CD14-positive monocyte (primary cell): ENCODE measurements at places on chromosomes 11 and 22.
A peak's percentile ranks its signal among the peaks of the same experiment; 100 is the strongest.

GRCh38 chr11:76604626-76605241 is 65.8 kb downstream of the LRRC32 start:
- no peak for DNase-seq

- no peak for DNase-seq
Measured at GRCh38 chr11:95498722-95499425, 267.9 kb upstream of the SESN3 start.

DNA sequence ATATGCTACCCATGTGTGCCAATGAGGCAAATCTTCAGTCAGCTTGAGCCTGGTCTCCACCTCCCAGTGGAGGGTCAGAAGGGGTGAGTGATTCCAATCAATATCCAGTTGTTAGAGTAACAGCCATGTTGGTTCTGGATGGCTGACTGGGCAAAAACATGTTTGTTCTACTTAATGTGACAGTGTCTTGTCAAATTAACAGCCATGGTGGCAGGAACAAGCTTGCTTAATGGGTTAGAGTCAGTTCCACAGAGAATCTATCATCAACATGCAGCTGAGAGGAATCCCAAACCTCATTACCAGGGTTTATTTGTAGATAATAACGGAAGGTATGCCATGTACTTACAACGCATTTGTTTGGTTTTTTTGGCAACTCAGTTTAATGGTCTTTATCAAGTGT is 133.2 kb downstream of the SLC17A6 start:
- DNase-seq: no peak

GRCh38 chr11:67278939-67279588 is 10.0 kb upstream of the ANKRD13D start:
- DNase-seq: no peak

DNA sequence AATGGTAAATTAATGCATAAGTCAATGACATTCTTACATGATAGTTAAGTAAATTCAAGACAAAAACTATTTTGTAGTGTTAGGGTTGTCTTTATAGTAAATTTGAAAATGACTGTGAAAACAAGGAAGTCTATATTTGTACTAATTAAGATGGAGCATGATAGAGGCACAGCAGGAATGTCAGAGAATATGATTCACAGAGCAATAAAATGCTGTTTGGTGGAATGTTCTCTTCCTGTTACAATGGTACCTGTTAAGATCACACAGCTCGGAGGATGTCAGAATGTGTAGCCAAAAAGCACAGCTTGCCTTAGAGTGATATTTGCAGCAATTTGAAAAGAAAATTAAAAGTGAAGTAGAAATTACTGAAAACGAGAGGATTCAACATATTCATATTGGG is 2339.7 kb upstream of the RAG2 start:
- DNase-seq: no peak

DNA sequence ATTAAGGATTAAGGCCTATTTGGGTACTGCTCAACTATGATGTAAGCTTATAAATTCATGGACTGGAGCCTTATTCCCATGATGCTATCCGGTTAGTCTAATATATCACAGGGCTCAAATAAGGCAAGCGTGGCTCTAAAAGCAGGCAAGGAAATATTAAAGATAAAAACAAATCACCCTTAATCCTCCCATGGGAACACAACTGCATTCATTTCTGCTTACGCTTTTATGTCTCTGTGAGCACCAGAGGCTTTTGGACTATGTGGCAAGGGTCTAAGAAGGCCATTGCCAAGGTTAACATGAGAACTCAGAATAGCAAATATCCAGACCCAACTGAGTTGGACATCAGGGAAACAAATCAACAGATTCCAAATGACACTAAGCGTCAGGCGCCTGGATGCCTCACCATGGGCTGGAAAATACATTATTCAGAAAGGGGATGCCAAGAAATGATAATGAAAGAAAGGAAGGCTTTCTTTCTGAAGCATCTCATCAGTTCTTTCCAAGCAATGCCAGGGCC is 138.1 kb downstream of the SLC1A2 start:
- DNase-seq: no peak

GRCh38 chr11:118997627-118998387 is at the start of gene CENATAC:
Gene CENATAC (plus strand): TSS chr11:118998138. CDS start chr11:118998198, 60 bp downstream.
- DNase-seq: peak; percentile 91

GRCh38 chr22:44730022-44730393 is 22.4 kb upstream of the ARHGAP8 start:
- DNase-seq: no peak

- DNase-seq: no peak
Measured at GRCh38 chr22:17575151-17575550, 11.9 kb downstream of the SLC25A18 start.

GRCh38 chr22:28594797-28595462 is 84.7 kb downstream of the TTC28 start:
- peak; percentile 26 for DNase-seq

GRCh38 chr22:39832627-39833074 is 60.9 kb downstream of the ENTHD1 start:
- no peak for DNase-seq

DNA sequence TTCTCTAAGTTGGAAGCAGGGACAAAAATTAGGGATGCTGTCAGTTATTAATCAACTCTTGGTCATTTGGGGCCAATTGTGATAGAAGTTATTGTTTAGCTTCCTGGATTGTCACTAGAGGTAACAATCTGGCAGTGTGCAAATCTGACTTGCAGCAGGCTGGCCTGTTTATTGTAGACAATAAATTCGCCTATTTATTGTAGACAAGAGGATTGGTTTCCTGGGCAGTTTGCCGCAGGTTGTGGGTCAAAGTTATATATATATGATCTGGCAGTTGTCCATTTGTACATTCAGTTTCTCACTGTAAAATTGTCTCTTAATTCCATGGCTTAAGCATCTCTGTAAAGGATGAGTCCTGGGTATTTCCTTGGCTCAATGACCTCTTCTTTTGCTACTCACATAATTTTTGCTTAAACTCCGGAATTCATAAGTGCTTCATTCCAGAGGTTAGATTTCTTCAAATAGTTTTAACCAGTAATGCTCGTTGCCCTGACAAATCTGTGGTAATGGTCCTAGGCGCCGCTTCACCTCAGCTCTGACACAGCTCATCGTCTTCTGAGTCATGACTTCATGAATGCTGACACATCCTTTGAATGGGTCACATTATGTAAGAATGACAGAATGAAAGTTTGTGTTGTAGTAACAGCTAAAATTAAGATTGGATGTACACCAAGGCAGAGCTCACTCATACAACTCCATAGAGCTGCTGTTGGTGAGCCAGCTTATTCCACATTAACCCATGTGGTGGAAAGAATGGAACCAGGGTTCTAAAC is 7.8 kb upstream of the MMP3 start:
- no peak for DNase-seq

DNA sequence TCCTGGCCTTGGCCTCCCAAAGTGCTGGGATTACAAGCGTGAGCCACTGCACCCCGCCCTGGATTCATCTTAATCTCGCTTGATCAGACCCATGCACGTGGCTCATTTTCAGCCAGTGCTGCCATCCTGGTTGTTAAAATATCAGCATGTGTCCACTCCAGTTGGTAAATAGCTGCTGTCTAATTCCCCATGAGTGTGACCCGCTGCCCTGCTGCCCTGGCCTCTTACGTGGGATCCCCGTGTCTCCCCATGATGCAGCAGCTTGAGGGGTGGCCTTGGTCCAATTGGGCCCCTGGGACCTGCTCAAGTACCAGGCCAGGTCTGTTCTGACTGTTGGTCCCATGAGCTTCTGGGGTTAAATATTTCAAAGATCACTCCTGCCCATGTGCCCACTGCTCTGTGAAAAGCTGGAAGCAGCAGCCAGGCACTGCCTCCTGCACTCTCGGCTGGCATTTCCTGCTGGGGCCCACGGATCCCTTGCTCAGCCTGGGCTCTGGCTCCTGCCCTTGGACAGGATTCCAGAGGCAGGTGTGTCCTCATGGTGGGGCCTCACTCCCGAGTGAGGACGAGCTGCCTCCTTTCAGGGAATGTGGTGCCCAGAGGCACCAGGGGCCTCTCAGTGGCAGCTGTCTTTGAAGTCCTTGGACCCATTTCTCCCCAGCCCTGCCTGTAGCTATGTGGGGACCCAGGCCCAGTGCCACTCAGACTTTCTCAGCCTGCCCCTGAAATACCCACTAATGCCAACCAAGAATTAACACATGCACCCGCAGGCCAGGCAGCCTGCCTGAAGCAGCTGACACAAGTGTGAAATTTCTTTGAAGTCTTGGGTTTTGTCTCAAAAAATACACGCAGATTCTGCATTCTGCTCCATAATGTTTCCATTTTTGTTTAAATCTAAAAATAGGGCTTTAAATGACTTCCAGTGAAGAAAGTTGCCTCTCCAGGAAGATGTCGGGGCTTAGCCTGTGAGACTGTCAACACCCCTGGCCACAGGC is 38.1 kb upstream of the PRDM11 start:
- no peak for DNase-seq

DNA sequence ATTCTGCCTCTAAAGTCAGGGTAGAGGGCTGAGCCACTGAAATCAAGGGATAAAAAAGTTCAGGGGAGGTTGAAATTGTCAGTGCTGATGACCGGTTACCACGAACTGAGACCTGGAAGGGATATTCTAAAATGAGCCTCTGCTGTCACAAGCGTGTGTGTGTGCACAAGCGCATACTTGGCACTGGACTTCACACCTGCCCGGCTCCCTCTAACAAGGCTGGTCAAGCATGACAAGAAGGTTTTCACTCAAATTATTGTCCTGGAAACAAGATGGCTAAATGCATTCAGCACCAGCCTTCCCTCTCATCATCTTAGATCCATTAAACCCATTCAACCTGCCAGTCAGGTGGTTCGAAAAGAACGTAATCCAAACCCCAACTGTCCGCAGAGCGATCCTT is 54.8 kb upstream of the CECR2 start:
- no peak for DNase-seq

DNA sequence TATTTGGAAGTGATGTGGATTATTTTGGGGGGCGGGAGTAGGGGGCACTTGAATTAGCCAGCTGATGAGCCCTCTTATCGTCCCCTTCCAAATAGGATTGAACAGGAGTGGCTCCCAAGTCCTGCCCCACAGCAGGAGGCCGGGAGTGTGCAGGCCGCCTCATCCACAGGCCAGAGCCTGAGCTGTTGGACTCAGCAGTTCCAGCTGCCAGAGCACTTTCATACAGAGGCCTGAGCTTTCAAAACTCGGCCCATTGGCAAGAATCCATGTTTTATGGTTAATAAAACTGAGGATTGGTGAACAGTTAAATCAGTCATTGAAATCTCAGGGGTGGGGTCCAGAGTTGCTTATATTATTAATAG is 9.6 kb downstream of the FAM118A start:
- DNase-seq: no peak

- no peak for DNase-seq
Measured at GRCh38 chr11:41522391-41522790, 62.9 kb upstream of the LRRC4C start.

DNA sequence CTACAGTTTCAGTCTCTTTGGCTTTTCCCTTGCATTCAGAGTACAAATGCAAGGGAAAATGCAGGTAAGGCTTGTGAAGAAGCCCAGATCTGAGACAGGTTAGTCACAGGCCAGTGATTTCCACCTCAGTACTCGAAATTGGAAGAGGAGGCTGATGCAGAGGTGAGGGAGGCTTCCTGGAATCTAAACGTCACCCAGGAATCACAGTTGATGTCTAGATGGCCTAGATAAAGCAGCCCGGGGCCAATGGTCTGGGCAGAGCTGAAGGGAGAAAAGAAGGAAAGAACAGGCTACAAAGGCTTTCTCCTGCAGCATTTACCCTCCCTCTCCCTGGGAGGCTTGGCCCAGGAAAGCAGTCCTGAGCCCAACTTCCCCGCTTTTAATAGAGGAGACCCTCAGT is 8.5 kb downstream of the TRIM6 start:
- DNase-seq: no peak

- DNase-seq: no peak
Measured at GRCh38 chr11:62954478-62954877, 30.3 kb downstream of the SLC22A6 start.

- peak; percentile 6 for DNase-seq
Measured at GRCh38 chr11:119316729-119317591, at the start of gene MCAM. Gene MCAM (minus strand): TSS chr11:119317130. CDS start chr11:119317101, 29 bp downstream.

DNA sequence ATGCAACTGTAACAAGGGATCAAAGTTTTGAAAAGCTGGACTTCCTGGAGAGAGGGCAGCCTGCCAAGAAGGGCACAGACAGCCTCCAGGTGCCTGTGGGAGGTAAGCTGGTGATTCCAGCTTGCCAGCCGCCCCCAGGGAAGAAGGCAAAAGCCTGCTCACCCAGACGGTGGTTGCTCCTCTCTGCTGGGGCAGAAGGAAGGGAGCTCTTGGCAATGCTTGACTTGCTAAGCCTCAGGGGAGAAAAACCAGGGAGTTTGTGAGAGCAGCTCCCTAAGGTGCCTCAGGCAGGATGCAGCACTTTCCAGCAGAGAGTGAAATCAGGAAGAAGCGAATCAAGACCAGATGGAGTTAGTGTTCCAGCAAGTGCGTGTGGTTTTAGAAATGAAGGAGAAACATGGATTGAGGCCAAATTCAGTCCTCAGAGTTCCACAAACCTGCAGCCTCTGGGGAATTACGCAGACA is 553.6 kb downstream of the BUD13 start:
- DNase-seq: no peak

DNA sequence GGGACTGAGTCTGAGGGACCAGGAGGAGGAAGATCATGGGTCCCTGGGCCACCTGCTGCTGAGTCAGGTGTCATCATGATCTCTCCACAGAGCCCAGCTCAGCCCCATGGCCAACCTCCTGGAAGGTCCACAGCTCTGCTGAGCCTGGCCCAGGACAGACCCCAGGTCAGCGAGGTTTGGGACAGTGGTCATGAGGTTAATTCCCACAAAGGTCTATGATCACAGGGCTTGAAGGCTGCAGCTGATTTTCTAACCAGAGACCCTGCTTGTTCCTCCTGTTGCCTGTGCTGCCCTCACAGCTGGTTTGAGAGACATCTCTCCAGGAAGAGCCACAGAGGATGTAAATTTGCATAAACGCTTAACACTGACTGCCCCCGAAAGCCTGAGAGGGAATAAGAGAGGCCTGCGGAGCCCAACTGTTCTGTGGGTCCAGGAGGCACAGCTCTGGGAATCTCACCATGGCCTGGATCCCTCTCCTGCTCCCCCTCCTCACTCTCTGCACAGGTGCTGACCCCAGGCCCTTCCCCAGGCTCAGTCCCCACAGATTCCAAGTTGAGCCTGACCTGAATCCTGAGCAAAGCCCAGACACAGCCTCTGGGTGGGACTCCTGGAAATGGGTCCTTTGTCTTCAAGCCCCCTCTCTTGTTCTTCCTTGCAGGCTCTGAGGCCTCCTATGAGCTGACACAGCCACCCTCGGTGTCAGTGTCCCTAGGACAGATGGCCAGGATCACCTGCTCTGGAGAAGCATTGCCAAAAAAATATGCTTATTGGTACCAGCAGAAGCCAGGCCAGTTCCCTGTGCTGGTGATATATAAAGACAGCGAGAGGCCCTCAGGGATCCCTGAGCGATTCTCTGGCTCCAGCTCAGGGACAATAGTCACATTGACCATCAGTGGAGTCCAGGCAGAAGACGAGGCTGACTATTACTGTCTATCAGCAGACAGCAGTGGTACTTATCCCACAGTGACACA is 102.8 kb downstream of the GGTLC2 start:
- no peak for DNase-seq

GRCh38 chr11:18229501-18229900 is 7.1 kb downstream of the SAA4 start:
- DNase-seq: no peak

DNA sequence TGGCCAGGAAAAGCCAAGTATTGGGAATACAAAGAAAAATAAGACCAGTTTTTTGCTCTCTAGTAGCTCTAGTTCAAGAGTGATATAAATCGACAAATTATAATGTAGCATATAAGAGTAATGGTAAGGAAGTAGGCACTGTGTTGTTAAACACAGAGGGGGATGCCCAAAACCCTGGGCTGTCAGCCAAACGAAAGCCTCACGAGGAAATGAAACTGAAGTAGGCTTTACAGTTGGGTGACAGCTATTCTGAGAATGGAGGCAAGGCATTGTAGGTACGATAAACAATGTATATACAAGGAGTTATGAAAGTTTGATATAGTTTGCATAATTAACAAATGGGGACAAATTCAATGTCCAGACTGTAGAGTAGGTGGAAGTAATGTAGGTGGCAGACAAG is 176.4 kb downstream of the FAM181B start:
- DNase-seq: peak; percentile 45
